ENCODE measurements at places on chromosomes 6 and 20.

DNA sequence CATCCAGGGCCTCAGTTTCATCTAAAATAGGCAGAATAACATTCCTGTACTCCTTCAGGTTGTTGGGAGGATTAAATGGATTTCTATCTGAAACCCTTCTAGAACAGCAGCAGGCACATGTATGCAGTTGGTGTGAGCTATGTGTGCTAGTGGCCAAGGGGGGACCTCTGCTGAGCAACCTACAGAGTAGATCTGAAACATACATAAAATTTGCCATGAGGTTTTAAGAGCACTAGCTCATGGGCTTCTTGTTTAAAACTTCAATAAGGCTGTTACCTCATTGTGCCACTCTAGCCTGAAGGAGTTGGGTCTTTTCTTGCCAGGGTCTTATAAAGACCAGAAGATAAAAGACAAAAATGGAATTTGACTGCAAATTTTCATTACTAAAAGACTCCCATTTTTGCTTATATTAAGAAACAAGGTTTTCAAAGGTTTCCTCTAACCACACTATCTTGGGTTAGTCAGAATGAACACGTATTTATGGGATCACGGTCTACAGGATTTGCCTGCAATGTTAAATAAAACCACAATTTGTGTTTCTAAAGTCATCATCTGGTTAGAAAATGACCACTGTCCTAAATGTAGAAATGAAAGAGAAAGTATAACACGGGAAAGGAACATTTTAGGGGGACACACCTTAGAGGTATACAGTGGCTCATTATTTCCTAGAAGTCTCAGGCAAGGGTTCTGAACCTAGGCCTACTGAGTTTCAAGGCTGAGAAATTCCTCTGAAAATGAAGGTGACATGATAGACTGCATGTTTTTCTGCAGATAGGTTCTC, 144.9 kb upstream of the OLIG3 start:
- DNase-seq, result no peak

- no peak for DNase-seq
These were observed 106.0 kb upstream of the CST7 start for GRCh38 chr20:24842918-24843715.

DNA sequence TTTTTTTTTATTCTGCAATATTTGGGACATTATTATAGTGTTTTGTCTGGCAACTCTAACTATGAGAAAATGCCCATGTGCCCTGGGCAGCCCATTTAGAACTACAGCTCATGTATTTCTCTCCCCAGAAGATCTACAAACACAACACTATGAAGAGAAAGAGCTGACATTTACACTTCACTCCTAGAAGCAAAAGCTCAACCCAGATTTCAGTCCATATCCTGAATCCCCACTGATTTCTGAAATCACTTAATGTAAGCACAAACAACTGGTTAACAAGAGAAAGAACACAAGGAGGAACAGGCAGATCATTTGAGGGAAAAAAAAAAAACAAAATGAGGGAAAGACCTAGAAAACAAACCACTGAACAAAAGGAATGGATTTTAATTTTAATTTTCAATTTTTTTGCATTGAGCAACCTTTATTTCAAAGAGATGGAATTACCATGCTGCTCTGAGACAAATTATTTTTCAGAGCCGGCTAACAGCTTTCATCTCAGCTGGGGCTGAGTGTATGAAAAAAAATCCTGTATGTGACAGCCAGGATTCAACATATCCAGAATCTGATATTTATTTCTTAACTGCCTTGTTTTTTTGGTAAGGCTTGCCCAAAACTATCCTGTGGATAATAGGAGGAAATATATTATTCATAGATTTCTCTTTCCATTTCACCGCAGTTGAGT, 32.5 kb downstream of the KIAA0319 start:
- no peak for DNase-seq

GRCh38 chr6:169977434-169978265, 226.2 kb downstream of the ERMARD start:
- no peak for DNase-seq

GRCh38 chr6:150891888-150892485, 26.5 kb downstream of the MTHFD1L start:
- DNase-seq, result peak; percentile 61

- DNase-seq, result peak; percentile 46
These were observed 37.5 kb upstream of the LCA5 start for GRCh38 chr6:79574630-79575225.

- DNase-seq, result no peak
These were observed 59.9 kb downstream of the KLHL31 start for GRCh38 chr6:53605543-53606235.

DNA sequence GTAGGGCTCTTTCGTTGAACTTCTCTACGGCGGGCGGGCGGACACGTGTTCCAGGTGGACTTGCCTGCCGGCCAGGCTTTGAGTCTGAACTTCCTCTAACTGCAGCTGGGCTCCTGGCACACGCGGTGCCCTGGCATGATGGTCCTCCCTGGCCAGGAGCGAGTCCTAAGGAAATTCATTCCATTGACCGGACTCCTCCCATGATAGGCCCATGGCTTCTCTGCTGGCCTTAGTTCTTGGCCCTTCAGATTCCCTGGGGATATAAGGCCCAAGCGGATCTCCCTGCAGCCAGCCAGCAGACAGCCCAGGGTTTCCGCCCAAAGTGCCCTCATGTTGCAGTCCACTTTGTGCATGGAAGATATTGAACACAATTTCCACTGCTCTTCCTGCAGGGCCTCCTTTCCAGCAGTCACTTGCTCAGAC, 39.4 kb downstream of the TBC1D7 start:
- DNase-seq, result no peak

DNA sequence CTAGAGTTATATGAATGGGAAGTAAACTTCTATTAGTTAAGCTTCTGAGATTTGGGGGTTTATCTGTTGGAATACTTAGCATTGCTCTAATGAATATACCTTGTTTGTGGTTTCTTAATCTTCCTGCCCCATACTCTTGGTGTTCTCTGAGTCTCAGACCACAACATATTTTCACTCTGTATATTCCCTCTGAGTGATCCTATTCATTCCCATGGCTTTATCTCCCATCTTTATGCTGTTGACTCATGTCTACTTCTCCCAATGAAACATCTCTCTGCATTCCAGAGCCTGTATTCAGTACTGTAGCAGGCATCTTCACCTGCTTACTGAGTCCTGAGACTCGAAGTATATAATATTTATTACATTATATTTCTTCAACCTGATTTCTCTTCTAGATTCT, 283.7 kb upstream of the MAP3K7 start:
- DNase-seq, result peak; percentile 16

DNA sequence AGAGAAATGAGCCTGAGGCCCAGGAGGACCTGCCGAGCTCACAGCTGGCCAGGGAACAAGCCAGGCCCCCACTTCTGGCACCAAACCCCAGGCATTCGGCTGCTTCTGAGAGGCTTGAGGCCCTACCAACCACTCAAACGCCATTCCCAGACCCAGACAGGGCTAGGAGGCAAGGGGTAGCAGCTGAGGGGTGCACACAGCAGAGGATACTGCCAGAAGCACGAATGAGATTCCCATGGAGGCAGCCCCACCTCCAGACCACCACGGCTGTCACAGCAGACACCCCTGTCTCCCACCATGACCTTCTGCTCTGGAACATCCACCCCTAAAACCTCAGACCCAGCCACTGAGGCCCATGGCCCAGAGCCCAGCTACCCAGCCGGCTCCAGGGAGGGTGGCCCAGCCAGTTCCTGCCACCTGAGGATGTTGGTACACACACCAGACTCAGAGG, 36.1 kb downstream of the NTSR1 start:
- DNase-seq, result no peak

DNA sequence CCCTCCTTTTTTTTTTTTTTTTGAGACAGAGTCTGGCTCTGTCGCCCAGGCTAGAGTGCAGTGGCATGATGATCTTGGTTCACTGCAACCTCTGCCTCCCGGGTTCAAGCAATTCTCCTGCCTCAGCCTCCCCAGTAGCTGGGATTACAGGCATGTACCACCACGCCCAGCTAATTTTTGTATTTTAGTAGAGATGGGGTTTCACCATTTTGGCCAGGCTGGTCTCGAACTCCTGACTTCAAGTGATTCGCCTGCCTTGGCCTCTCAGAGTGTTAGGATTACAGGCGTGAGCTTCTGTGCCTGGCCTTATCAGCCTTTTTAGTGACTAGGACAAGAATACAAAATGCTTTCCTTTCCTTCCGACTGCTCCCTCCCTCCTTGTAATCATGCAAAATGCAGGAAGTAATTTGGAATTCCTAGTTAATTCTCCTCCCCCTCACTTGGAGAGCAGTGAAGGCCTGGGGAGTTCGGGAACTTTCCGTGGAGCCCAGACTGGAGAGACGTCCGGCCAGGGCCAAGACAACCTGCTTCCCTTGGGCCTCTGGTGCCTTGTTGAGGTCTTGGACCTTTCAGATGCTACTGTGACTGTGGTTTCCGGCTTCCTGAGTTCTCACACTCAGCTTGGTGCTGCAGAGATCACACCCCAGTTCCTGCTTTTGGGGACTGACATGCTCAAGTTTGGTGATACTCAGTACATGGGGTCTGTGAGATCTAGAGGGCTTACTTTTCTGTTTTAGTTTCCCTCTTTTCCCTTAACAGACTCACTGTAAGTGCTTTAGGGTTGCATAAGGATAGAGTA, 3.9 kb upstream of the PHF20 start:
- DNase-seq, result no peak

DNA sequence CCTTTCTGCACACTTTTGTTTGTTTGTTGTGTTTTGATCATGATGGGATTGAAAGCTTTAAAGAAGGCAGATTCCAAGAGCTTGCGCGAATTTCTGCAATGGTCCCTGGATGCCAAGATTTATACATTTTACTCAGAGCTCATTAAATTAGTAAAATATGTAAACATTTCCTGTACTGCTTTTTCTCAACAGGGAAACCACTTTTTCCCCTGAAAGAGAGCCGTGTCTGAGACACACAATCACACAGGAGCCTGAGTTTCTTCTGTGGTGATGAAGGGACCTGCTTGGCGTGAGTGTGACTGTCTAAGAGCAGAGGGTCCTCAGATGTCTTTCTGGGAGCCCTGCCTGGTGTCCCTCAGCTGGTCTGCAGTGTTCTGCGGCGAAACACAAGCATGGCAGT, 12.1 kb upstream of the TAGAP start:
- DNase-seq, result no peak

DNA sequence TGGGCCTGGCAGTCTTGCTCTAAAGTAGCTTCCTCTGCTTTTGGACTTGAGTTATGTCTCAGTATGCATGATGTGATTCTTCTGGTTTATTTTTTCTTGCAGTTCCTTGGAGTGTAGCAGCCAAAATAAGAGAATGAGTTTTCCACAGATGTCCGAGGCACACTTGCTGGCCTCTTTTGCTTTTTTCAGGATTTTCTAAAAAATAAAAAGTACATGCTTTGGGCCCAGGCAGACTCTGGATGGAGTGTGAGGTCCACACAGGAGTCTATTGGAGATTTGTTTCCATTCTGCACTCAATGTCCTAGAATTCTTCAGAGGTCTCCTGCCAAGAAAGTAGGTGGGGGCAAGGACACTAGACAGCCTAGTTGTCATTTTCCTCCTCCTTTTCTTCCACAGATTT, 477.6 kb downstream of the EPM2A start:
- DNase-seq, result no peak

GRCh38 chr20:35953387-35954199, 709 bp downstream of the SCAND1 start:
- peak; percentile 40 for DNase-seq

GRCh38 chr6:150876598-150876997, 11.1 kb downstream of the MTHFD1L start:
- no peak for DNase-seq

GRCh38 chr20:23386304-23387117, 24.5 kb downstream of the GZF1 start:
- DNase-seq, result no peak

GRCh38 chr6:81806793-81807565, 54.5 kb upstream of the TENT5A start:
- DNase-seq, result no peak

DNA sequence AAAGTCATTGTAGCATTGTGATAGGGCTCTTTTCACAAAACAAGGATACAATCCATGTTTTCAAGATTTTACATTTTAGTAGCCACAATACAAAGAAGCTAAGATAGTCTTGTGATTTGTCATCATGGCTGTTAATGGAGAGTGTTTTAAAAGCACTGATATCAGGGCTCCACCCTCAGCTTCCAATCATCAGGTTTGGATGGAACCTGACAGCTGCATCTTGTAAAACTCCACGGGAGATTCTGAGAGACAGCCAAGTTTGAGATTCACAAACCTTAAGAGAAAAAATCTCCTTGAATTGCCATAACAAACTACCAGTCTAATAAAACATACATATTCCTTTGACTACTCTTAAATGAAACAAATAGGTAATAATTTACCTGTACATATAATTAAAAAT, 280.2 kb downstream of the ESR1 start:
- DNase-seq, result no peak

GRCh38 chr20:12171923-12172524, 254.3 kb downstream of the BTBD3 start:
- DNase-seq, result peak; percentile 33

GRCh38 chr6:143939364-143939763, 68.7 kb downstream of the PLAGL1 start:
- DNase-seq, result no peak

DNA sequence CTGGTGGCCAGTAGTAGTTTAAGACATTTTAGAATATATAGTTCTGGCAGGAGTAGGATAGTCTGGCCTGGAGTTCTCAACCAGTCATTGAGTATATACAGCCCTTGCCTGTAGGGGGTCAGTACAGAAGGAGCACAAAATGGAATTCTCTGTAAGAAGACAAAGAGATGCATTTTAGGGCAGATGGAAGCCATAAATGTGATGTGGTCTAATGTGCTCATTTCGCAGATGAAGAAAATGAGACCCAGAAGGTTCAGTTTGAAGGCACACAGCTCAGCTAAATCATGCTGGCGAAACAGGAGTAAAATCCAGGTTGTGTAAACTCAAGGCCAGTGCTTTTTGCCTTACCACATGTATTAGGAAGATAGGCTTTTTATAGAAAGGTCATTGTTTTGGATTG, 29.6 kb downstream of the QKI start:
- DNase-seq, result no peak

DNA sequence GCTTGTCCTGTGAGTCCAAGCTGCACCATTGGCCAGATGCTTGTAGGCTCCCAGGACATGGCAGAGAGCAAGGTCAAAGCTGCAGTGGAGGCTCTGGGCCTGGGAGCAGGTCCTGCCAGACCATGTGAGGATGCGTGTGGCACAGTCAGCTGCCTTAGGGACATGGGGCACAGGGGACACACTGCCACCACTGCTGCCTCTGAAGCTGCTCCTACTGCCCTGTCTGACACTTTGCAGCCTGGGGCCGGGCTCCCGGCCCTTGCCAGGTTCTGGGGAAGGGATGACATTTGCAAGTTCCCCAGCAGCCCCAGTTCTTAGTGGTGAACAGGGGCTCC, 13.2 kb upstream of the FUT9 start:
- DNase-seq, result no peak

GRCh38 chr6:90078513-90079289, 184.4 kb downstream of the GJA10 start:
- DNase-seq, result no peak

DNA sequence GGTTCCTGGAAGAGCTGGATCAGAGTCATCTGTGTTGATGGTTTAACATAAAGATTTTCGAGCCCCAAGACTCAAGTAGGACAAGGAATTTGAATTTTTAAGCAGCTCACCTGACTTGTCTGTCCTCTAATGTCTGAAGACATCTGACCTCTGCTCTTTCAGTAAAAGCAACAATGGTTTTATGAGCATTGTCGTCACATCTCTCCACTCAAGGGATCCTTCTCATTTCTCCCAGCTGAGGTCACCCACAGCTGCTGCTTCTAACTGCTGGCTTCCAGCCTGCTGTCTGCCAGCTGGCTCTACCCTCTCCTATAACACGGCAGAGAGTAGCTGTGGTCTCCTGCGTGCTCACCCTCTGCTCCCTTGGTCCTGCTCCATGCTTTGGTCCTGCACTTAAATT, 24.7 kb upstream of the HDAC2 start:
- DNase-seq, result peak; percentile 67

GRCh38 chr6:24225838-24226237, 99.8 kb downstream of the NRSN1 start:
- DNase-seq, result no peak

Measured in urothelium cell line (cell line).